Kidney tubule cell (primary cell): ENCODE measurements at places on chromosomes 12 and 14.

GRCh38 chr12:89706986-89707702 lies 1.5 kb downstream of the ATP2B1 start:
- DNase-seq = peak; percentile 23

GRCh38 chr14:100838493-100839314 lies 12.8 kb downstream of the MEG3 start:
- DNase-seq = no peak

DNA sequence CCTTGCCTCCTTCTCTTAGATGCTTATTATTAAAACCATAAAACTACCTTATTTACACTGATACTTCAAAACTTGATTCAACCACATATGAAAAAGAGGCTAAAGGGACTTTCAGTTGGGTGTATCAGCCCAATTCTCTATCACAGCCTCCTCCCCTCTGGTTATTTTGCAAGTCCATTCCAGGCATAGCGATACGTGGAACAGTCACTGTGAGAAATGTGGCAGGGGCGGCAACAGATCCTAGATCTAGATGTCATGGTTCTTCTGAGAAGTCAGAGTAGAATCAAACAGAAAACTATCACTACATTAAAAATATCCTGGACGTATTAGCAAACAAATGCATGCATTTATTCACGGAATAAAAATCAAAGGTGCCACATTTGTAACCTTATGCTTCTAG lies 83.2 kb downstream of the RALGAPA1 start:
- DNase-seq = no peak

GRCh38 chr14:55361190-55361589 lies 50.4 kb downstream of the ATG14 start:
- no peak for DNase-seq

DNA sequence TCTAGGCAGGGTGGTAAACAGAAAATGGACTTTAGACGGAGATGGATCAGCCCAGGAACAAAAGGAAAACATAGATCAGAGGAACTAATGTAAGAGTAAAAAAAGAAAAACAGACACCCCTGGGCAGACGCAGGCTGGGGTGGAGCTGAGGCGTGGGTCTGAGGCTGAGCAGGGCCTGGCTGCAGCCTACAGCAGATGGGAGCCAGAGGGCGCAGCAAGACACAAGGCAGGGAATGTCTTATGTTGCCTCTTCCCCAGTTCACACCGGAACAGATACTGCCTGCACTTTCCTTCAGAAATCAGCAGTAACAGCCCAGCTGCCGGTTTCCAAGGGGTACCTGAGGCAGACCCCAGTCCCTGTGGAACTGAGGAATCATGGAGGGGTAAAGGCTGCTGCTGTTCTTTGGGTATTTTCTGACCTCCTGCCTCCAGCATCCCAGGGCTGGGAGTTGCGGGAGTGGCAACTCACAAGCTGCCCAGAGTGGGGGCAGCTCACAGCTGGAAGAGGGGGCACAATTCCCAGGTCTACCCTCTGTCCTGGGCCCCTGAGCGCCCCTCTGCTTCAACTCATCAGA lies 9.8 kb downstream of the ZNF605 start:
- no peak for DNase-seq

DNA sequence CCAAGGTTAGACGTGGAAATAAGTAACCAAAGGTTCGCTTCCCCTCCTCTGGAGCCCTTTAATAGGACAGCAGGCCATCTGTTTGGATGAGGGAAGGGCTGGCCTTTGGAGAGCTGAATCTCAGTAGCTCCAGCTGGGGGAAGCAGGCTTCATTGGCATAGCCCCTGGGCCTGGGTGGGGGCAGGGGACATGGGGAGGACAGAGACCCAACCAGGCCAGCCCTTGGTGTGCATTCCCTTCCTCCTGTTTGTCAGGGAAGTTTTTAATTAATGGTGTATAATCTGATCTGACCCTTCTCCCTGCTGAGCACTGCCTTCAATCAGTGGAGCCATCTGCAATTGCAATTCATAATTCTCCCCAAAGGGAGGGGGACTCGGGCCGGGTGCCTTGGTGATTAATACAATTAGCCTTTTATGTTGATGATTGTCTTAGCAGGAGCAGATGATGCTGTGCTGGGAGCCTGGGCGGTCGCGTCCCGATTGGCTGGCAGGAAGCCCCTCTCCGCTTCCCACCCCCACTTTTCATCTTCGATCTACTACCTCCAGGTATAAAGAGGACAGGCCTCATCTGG lies 6.4 kb downstream of the AQP6 start:
- no peak for DNase-seq

DNA sequence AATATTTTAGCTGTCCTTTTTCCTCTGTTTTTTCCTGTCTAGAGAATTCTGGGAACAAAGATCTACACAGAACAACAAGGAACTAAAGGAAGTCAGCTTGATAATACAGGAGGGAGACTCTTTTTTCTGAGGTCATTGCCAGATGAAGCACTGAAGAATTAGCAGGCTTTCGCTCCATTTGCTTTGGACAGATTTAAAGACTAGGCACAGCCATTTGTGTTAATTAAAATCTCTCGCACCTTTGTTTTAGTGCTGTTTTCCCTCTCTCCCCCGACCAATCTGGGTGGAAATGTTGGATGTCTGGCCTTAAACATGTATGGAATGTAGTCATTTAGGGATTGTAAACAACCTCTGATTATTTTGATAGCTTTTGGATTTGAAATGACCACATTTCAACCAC lies 9.6 kb upstream of the GPHN start:
- DNase-seq = no peak

- no peak for DNase-seq
Measured at GRCh38 chr12:115147916-115148315, 463.9 kb upstream of the TBX3 start.

GRCh38 chr12:93376436-93377251 lies 1.1 kb upstream of the NUDT4 start:
- DNase-seq = peak; percentile 47

DNA sequence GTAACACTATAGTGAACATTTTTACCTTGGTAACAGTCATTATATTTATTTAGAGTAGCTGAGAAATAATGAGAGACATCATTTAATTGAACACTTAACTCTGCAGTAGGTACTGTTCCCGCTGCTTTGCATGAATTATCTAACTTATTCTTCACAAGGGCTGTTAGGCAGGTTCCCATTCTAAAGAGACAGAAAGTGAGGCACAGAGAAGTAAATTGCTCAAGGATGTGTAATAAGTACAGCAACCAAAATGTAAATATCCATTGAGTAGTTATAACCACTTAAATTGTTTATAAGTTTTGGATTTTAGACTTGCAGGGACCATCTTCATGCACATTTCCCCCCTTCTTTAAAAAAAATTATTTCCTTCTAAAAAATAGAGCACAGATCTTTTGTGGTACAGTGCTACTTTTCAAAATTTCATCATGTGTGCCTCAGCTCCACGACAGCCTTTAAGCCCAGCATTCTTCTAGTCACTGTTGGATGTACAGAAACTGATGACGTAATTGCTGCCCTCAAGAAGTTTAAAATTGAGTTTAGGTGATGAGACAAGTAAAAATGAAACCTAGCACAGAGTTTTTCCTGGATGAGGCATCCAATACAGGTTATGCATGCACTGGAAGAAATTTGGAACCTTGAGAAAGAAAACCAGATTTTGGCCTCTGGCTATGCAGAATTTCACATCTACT lies 6.0 kb upstream of the MANSC4 start:
- DNase-seq = peak; percentile 65

GRCh38 chr14:53953828-53954550 lies 2.6 kb downstream of the BMP4 start:
- DNase-seq = peak; percentile 49

GRCh38 chr14:56487761-56488160 lies 91.8 kb upstream of the TMEM260 start:
- peak; percentile 53 for DNase-seq

DNA sequence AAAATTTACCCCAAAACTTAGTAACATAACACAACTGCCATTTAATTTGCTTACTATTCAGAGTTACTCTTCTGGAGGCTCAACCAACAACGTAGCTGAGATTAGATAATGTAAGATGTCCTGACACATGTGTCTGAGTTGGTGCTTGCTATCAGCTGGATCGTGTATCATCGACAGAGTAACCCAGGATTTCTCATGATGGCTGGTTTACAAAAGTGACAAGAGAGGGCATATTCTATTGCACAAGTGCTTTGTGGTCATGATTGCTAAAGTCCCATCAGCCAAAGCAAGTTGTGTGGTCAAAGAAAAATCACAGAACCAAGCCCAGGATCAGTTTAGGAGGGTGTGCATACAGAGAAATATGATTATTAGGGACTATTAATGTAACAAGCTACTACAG lies 73.4 kb downstream of the CAPZA3 start:
- DNase-seq = no peak

DNA sequence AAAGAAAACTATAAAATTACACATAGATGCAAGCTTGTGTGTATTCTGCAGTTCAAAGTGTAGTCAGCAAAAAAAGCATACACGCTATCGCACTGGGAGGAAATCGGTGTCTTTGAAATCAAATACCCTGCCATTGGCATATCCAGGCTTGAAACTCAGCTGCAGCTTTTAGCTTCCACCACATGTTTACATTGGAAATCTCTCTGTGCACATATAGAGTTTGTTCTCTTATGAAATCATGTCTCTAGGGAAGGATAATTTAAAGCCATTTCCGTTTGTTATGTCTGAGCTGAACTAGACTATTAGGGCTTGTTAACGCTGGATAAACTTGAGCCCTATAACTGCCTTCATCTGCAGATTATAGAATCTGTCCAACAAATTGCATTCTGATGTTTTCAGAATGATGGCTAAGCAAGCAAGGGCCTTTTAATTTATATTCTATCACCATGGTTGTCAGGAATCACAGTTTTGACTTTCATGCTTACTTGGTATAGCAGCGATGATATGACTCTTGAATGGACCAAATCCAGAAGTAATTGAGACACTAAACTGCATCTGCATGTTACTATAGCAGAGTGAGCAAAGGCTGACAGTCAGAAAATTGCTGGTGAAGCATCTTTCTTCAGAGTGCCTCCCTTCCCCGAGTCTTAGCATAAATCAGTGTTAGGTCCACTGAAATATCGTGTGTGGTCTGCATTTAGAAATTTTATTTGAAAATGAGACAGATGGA lies 442.8 kb downstream of the ZFP36L1 start:
- no peak for DNase-seq

- DNase-seq = no peak
Measured at GRCh38 chr14:79281244-79282152, 929.8 kb downstream of the DIO2 start.

DNA sequence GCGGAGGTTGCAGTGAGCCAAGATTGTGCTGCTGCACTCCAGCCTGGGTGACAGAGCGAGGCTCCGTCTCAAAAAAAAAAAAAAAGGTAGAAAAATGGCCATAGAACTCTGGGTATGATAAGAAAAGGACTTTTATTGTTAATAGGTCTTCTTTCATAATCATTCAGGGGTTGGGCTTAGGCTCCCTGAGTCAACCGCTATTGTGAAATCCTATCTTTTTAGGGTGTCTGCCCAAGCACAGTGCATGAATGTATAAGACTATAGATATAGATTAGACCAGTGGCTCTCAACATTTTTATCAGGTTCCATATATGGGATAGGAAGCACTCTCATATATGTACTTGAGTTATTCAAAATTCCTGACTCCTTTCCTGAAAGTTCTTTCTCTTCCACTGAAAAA lies 48.7 kb upstream of the USP15 start:
- DNase-seq = no peak

DNA sequence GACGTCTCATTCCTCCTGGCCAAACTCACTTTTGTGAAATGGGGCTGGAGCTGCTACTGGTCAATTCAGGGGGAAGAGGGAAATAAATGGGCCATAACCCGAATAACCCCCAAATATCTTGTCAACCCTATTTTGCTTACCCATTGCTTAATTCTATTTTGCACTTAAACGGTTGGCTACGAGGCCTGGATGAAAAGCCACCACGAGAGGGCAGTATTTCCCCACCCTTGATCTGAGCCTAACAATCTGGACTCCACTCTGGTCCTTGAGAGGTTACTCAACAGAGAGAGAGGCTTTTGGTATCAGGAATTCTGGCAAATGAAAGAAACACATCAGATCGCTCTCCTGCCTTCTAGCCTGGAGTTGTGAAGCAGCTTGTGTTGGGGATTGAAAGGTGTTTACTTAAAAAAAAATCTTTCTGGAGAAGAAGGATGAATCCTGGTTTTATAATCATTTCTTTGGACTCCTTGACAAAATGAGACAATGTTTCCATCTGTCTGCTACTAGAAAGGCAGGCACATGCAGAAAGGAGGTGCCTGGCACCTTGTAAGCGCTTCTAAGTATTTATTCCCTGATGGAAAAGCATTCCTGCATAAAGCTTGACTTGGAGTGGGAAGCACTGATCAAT lies 22.4 kb upstream of the FBXO21 start:
- DNase-seq = peak; percentile 74

DNA sequence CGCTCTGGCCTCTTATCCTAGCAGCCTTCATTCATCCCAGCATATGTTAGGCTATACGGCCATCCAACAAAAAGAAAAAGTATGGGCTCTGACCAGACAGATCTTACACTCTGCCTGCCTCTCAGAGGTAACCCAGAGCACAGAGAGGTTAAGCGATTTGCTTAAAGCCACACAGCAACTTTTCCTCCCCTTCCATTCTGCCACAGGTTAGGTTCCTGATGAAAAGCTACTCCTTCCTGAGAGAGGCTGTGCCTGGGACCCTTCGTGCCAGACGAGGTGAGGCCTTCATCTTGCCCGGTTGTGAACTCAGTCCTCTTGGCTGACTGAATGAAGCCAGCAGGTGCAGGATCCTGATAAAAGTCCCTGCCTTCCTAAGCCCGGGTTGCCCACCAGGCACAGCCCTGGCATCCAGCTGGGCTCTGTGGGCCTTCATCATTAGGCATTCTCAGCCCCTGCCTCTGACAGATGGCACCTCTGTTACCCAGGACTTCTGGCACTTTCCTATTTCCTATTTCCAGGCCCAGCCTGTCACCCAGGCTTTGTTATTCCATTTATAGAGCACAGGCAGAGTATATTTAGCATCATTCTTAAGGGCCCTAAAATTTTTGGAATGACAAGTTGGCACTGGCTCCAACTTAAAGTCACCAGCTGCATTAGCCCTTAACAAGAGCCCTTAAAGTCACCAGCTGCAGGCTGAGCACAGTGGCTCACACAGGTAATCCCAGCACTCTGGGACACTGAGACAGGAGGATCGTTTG lies 12.8 kb downstream of the SOAT2 start:
- no peak for DNase-seq

DNA sequence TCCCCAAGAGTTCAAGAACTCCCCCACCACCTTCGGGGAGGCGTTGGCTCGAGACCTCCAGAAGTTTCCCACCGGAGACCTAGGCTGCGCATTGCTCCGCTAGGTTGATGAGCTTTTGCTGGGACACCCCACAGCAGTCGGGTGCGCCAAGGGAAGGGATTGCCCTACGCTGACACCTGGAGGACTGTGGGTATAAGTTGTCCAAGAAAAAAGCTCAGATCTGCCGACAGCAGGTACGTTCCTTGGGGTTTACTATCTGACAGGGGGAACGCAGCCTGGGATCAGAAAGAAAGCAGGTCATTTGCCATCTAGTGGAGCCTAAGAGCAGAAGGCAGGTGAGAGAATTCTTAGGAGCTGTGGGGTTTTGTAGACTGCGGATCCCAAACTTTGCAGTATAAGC lies 98.8 kb downstream of the FRMD6 start:
- DNase-seq = no peak

- DNase-seq = peak; percentile 28
Measured at GRCh38 chr14:70619708-70620107, 19.3 kb upstream of the MED6 start.

- DNase-seq = no peak
Measured at GRCh38 chr12:28891126-28891525, 258.0 kb upstream of the FAR2 start.
